ENCODE measurements at places on chromosomes 6 and 20. TPM values are rescaled to one million over a fixed set of nuclear protein-coding genes. Genes with fewer than 3 reads are reported as not detected.

SEMG1 gene
- total RNA-seq: not detected

GSTA4 gene
- 3.0 TPM for total RNA-seq

PTK6 gene
- total RNA-seq: 0.54 TPM

HS3ST5 gene
- total RNA-seq: not detected

PTPRT gene
- not detected for total RNA-seq

UTRN gene
- 63.4 TPM for total RNA-seq

TMEM63B gene
- total RNA-seq: 12.4 TPM

ZBTB46 gene
- 1.2 TPM for total RNA-seq

SDCBP2 gene
- 18.5 TPM for total RNA-seq

DDO gene
- total RNA-seq: 0.34 TPM

SSTR4 gene
- not detected for total RNA-seq

AVP gene
- total RNA-seq: not detected

IMPG1 gene
- total RNA-seq: not detected

CD2AP gene
- 17.9 TPM for total RNA-seq

AGER gene
- total RNA-seq: 26.3 TPM

RBPJL gene
- not detected for total RNA-seq

CDH26 gene
- 1.7 TPM for total RNA-seq

NOX3 gene
- total RNA-seq: not detected

PBOV1 gene
- total RNA-seq: not detected

ANKRD6 gene
- total RNA-seq: 5.8 TPM

C20orf96 gene
- total RNA-seq: 10.3 TPM

ZBTB24 gene
- 11.5 TPM for total RNA-seq

MAP7 gene
- 1.3 TPM for total RNA-seq

PPARD gene
- 25.1 TPM for total RNA-seq

ANKRD66 gene
- not detected for total RNA-seq
